Suppressor macrophage (primary cell): ENCODE measurements at places on chromosomes 5 and 9.

DNA sequence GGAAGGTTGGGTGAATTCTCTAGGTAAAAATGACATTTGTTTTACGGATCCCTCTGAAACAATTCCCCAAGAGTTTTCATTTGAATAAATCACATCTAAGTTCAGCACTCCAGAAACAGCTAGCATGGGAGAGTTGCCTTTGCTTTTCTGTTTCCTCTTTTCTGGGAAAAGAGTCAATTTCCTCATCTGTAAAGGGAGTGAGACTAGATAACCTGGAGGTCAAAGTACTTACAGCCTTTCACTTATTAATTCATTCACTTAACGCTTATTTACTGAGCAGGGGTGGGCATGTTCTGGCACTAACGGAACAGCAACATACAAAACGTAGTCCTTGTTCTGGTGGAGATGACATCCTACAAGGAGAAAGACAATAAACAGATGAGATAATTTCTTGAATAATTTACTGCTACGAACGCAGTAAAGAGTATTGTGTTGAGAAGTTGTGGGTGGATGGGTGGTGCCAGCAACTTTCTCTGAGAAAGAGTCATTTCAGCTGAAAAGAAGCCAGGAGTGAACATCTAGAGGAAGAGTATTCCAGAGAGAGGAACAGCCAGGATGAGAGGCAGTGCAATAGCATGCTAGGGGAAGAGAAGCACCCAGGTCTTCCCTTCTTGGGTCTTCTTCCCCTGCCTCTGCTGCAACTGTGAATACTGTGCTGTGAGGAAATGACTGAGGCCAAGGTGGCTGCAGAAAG, 335.6 kb downstream of the ZSWIM6 start:
- peak; percentile 20 for DNase-seq

DNA sequence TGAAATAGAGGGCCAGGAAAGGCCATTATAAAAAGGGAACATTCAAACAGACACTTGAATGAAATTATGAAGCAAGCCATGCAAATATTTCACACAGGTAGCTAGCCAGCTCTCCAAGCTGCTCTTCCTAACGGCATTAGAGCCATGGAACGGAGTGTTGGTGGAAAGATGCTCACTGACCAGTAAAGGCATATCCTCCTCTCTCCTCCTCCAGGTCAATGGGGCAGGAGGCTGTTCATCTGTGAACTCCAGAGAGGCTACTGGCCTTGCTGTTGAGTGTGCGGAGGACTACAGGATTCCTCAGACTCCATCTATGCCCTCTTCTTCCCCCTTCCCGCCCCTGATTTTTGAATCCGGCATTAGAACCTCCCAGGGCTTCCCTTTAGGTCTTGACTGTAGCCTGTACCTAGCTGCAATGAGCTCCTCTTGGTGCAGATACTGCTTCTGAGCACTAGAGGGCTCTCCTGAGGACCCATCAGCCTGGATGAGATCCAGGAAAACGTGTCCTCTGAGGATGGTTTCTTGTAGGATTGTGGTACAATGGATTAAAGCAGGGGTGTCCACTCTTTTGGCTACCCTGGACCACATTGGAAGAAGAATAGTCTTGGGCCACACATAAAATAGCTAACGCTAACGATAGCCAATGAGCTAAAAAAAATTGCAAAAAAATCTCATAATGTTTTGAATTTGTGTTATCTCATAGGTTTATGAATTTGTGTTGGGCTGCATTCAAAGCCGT, 162.2 kb downstream of the SREK1 start:
- DNase-seq = peak; percentile 85

DNA sequence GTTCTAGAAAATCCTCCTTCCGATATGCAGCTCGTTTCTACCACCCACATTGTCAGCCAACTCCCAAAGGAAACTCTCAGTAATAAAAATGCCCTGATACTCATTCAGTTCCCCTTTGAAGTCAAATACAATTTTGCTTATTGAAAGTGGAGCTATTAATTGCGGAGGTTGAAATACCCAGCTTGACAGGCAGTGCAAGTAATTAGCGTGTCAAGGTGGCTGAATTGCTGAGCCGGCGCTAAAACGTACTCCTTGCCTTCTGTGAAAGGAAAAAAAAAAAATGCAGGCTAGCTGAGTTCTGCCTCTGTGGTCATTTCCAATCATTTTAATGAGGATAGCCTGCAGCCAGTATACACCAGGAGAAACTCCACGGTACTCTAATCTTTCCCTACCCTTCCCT, 165.5 kb downstream of the RORB start:
- DNase-seq = no peak

DNA sequence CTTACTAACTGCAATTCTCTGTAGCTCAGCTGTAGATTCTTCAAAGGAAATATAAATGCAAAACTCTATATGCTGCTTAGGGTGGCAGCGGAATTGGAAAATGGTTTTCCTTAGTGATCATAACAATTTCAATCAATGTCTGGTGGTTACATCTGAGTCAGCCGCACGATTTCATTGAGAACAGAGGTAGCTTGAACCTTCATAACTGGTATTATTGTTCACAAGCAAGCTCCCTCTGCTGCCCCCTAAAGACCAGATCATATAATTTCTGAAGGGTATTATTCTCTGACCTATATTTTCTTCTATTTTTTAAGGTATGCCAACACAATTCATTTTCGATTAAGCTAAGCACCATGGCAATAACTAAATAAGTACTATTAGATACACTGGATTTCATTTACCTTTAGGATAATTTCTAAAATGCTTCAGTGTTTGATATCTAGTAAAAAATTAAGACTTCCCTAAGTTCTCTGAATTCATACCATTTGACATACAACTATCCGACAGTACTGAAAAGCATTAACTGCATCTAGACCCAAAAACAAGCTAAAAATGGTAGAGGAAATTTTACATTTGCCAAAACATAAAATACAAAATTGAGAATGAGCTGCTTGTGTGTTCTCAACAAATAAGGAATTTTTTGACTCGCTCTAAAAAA, 181.1 kb upstream of the SPEF2 start:
- DNase-seq = peak; percentile 39

DNA sequence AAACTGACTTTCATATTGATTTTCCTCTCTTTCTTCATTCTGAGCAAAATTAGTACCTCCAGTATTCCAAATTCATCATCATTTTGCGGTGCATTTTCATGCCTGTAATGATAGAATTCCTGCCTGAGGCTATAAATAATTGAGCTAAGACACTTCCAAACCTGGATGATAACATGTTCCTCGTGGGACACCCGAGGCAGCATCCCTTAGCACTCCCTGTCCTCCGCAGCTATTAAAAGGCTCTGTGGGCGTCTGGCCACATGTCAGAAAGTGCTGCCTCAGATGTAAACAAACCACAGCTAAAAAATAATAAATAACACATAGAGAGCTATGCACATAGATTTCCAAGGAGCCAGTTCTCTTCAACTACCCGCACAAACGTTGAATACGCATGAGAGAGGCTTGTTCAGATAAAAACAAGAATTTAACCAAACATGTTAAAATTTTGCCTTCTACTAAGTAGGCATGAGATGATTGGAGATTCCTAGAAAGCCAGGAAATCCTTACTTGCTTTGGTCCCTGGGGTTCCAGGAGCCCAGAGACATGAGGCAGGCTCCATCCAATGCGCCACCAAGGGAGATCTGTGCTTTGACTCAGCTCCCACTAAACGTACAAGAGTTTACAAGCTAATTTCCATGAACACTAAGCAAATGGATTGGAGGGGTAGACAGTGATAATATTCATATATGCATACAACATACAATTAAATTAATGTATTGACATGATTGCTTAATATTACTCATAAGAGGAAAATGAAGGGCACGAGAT, 82.7 kb downstream of the SHC3 start:
- DNase-seq = no peak
